NCI-H460 (cell line): ENCODE measurements at places on chromosomes 6 and 20.

DNA sequence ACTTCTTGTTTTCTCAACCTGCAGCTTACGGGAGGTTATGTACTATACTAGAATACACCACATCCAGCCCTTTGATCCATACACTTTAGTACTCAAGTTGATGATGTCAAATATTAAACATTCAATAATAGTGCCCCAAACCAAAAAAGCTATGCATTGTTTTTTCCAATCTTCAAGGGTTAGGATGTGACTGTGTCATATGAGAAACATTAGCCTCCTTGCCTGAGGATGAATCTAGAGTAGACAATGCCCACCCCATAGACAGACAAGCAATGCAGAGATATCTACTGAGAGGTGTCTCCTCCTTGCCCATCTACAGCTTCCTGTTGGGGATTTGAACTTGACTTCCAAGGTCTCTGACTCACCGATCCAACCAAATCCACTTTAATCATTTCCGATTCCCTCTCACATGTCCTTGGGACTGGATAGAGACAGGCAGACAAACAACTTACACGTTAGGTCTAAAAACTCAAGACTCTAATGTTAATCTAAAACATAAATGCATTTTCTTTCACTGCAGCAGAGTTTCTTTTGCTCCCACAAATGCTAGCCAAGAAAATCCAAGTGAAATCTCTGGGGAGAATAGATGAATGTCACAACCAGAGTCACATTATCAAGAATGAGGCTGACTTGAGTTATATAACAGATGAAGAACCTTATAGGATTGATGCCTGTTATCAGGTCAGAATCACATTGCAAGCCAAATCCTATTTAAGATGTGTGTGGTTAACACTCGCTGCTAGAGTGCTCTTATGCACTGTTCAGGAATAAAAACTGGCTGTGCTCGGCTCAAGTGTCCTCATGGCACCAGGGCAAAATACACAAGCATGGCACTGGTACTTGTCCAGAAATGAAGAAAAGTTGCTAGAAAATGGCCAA lies 75.5 kb upstream of the TNFAIP3 start:
- DNase-seq = peak; percentile 64

DNA sequence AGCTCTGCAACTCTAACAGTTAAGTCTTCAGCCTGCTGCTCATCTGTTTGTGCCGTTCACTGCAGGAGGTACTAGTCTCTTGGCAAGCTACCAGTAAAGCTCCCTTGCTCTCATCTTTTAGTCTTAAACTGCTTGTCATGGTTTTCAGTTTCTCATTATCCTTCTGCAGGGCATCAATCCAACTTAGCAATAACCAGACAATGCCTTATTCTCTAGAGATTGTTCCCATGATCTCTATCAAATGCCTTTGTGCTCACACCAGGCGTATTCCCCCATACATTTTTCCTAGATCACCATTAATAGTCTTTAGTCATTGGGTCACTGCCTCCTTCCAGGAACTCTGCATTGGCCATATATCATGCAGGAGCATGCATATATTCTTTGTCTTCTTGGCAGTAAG lies 171.3 kb downstream of the GRM1 start:
- DNase-seq = no peak

GRCh38 chr6:110041126-110041525 lies 63.0 kb downstream of the GPR6 start:
- no peak for DNase-seq

- peak; percentile 16 for DNase-seq
Measured at GRCh38 chr6:162173466-162173865, 554.1 kb downstream of the PRKN start.

DNA sequence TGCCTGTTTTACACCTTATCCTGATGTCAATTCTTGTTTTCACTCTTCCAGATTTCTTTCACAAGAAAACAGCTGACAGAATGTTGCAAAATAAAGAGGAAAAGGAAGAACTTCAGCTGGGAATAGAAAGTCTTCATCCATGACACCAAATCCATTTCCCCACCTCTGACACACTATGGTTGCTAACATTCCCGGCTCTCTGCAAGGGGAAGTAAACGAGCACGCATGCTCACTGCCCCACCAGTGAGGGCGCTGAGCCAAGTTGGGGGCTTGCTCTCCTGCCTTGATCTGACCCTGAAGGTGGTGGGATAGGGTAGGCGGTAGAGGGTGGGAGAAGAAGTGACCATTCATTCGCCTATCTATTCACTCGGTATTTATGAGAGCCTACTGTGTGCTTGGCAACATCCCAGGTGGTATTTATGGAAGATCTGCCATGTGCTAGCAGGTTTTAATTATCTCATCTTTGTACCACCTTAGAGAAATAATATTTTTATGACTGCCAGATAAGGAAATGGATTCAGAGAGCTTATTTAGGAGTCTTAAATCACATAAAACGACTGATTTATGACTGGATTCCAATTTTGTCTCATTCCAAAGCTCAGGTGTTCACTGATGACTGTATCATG lies 206.2 kb downstream of the FOXC1 start:
- DNase-seq = no peak

- peak; percentile 100 for DNase-seq
Measured at GRCh38 chr20:25237610-25238318, 10.1 kb upstream of the PYGB start.

- peak; percentile 38 for DNase-seq
Measured at GRCh38 chr20:2237059-2237458, 58.7 kb upstream of the TGM3 start.

DNA sequence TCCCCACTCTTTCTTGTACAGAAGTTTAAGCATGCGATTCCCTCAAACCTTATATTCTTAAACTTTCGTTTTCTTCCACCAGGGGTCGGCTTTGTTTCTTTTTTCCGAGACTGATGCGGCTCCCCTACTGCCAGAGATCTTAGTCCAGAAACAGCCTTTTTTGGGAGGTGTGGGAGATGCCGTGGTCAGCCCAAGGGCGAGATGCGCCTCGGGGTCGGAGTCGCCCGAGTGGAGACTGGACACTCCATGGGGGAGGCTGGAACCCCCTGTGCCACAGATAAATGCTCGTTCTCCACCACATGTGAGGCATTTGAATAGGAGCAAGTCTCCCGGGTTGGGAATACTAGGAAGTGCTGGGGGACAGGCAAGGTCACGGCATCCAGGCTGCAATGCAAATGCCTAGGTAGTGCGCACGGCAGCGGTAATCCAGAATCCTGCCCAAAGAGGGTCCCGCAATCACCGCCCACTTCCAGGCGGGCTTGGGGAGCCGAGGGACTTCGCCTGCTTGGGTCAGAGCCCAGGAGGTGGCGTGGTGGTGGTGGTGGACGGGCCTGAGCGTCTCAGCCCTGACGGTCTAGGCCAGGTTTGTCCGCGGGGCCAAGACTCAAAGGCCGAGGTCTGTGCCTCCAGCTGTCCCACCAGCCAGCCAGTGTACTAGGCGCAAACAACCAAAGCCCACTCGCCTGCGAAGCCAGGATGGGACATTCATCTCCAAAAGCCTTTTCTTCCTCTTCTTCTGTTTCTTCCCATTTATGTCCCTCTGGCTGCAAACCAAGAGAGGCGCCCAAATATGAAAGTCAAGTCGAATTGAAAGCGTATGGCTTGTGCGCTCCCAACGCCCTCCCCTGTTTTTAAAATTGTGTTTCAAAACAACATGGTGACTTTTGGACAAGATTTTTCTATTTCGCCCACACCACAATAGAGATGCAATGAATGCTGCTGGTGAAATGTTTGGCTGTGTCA lies 39.3 kb upstream of the OSTM1 start:
- peak; percentile 34 for DNase-seq

GRCh38 chr6:100920028-100920605 lies 39.0 kb upstream of the ASCC3 start:
- no peak for DNase-seq

DNA sequence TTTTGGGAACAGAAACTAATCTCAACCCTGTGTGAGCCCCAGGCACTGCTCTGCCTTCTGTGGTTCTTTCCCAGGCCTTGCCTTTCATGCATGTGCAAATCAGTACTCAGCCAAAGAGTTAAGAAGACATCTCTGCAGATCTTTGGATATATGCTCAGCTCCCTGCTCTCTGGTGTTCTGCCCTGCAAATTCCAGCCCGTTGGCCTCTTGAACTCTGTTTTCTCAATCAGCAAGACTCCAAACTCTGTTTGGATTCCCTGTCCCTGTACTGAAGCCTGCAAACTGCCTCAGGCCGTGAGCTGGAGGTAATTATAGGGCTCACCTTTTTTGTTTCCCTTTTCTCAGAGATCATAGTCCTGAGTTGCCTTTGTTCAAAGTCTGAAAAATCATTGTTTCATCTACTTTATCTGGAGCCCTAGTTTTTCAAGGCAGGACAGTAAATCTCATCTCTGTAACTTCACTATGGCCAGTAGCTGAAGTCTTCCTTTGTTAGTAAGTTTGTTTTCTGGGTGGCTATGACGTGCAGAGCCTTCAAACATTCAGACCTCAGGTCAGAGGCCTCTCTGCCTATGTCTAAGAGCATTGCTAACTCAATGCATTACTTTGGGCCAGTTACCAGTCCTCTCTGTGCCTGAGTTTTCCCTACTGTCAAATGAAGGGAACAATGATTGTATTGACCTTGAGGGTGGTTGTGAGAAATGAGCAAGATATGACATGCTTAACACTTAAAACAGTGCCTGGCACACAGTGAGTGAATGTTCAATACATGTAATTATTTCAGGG lies 15.9 kb upstream of the MDFI start:
- DNase-seq = no peak

GRCh38 chr6:166905505-166906134 lies 50.7 kb downstream of the RNASET2 start:
- DNase-seq = no peak

DNA sequence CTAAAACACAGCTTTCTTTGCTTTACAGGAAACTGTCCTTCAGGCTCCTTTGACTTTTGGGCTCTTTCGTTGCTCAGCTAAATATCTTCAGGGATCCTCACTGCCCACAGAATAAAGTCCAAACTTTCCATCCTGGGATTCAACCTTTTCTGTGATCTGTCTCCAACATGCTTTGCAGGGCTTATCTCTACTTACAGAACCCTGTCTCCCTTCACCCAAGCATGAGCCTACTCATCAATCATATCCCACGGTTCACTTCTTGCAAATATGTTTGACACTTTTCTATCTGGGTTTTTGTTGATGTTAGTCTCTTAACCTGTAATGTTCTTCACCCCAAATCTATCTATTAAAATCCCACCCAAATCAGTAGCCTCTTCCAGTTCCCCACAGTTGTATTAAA lies 327.3 kb upstream of the RNF24 start:
- no peak for DNase-seq

- no peak for DNase-seq
Measured at GRCh38 chr20:17491488-17491887, 39.7 kb downstream of the BFSP1 start.

- no peak for DNase-seq
Measured at GRCh38 chr20:20014659-20015058, 2.5 kb upstream of the NAA20 start.

DNA sequence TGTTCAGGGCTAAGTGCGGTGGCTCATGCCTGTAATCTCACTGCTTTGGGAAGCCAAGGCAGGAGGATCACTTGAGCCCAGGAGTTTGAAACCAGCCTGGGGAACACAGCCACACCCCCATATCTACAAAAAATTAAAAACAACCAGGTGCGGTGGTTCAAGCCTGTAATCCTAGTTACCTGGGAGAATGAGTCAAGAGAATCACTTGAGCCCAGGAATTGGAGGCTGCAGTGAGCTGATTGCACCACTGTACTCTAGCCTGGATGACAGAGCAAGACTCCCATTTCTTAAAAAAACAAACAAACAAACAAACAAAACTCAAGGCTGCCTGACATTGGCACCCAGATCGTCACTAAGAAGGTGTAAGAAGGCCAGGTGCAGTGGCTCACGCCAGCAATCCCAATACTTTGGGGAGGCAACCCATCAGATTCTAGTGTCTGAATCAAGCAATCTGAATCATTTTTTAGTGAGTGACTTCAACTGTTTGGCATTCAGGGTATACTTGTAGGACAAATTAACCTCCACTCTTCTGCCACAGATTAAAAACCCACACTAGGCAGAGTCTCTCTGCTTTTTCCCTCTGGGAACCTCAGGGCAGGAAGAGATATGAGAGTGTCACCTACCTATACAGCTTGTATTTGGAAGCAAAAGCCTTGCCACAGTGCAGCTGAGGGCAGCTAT lies 6.1 kb downstream of the PLAGL2 start:
- no peak for DNase-seq
